Hepatocyte (in vitro differentiated cells): ENCODE measurements at places on chromosomes 1 and 21. TPM values are rescaled to one million over a fixed set of nuclear protein-coding genes. Genes with fewer than 3 reads are reported as not detected.

DNA sequence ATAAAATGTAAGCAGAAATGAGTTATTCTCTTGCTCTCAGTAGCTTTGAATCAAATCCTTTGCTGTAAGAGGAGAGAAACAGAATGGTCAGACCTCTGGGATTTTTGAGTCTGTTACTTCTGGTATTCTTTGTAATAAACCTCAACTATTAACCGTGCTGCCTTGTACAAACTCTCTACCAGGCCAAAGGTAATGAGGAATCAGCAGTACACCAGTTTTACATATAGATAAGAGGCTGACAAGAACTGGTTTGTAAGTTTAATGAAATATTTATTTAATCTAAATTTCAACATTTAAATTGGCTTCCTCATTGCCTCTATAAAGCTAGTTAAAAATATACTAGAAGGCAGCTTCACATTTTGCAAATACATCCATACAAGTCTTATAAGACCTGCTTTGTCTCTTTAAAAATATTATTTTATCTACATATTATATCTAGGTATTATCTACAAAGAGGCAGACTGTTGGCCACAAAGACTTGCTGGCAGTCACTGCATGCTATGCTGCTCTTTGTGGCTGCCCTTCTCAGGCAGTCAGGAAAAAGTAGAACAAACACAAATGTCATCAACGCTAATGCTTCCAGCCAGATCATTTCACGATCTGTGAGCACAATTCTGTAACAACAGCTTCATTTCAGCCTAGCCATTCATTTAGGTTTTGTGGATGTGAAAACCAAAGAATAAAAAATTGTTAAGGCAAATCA is 173.0 kb downstream of the GABPA start:
- H3K4me1 ChIP-seq, result peaks cover 25% of the 10 kb centered on the region
- no peak for DNase-seq
- H3K27ac ChIP-seq, result peak overlapping the region; percentile 61
- no peak overlapping the region for H3K4me3 ChIP-seq
- no peaks in the 10 kb centered on the region for H3K27me3 ChIP-seq

RNF186 gene
- 0.93 and 1.4 TPM in 2 replicates for total RNA-seq

GRCh38 chr1:116868385-116868784 is 41.3 kb upstream of the PTGFRN start:
- no peak overlapping the region for H3K27ac ChIP-seq
- no peaks in the 10 kb centered on the region for H3K27me3 ChIP-seq
- DNase-seq, result no peak
- H3K4me1 ChIP-seq, result peaks cover 4% of the 10 kb centered on the region

RAB7B gene
- total RNA-seq, result 3.9 and 4.5 TPM in 2 replicates

DNA sequence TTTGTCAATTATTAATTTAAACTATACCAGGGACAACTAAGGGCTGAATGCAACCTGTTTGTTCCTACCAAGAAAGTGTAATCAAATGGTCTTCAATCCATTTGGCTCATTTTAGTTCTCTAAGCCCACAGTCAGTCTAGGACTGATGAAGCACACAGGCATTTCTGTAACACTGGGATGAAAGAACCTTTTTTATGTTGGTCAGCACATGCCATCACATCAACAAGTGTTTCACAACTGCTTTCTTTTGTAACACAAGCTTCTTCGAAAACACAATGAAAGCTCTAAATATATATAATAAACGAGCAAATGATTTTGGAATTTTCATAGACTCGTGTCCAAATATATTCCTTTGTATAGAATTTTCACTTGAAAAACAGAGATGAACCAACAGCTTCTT is 28.8 kb downstream of the HEATR1 start:
- H3K27me3 ChIP-seq, result no peaks in the 10 kb centered on the region
- no peak overlapping the region for H3K4me3 ChIP-seq
- H3K36me3 ChIP-seq, result no peaks in the 10 kb centered on the region
- H3K27ac ChIP-seq, result no peak overlapping the region

GRCh38 chr1:227901906-227902640 is 45.7 kb downstream of the WNT9A start:
- DNase-seq, result no peak
- H3K27me3 ChIP-seq, result no peaks in the 10 kb centered on the region
- H3K4me3 ChIP-seq, result no peak overlapping the region

- no peak for DNase-seq
- no peak overlapping the region for H3K4me3 ChIP-seq
- H3K4me1 ChIP-seq, result no peaks in the 10 kb centered on the region
- no peaks in the 10 kb centered on the region for H3K36me3 ChIP-seq
- no peak overlapping the region for H3K27ac ChIP-seq
- H3K27me3 ChIP-seq, result no peaks in the 10 kb centered on the region
Observed at GRCh38 chr1:238581332-238581731, 690.6 kb upstream of the ZP4 start.

KCNQ4 gene
- not detected in 2 replicates for total RNA-seq

IFI16 gene
- total RNA-seq, result 22.2 and 25.1 TPM in 2 replicates

DNA sequence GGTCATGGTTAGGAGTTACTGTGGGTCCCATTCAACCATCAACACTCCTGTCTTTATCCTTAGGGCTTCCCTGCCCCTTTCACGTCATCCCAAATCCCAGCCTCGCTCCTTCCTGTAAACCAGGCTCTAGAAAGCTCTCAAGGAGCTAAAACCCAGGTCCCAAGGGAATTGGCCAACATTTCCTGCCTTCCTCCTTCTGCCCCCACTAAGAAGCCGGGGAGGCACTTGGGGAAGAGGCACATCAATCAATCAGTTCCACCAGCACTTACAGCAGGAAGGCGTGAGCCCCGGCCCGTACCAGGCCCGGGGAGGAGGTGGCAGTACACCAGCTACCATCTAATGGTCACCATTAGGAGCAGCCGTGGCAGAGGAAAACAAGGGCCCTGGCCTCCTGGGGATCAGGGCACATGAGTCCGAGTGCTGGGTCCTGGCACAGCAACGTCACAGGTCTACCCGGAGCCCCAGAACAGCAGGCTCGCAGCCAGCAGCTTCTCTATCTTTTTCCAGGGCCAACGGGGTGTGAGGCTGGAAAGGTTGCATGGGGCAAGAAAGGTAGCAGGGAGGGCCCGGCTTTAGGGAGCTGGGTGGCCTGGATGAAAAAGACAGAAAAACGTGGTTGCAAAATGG is 108.6 kb downstream of the CASZ1 start:
- no peaks in the 10 kb centered on the region for H3K36me3 ChIP-seq
- DNase-seq, result no peak
- H3K27me3 ChIP-seq, result no peaks in the 10 kb centered on the region
- no peak overlapping the region for H3K4me3 ChIP-seq

DNA sequence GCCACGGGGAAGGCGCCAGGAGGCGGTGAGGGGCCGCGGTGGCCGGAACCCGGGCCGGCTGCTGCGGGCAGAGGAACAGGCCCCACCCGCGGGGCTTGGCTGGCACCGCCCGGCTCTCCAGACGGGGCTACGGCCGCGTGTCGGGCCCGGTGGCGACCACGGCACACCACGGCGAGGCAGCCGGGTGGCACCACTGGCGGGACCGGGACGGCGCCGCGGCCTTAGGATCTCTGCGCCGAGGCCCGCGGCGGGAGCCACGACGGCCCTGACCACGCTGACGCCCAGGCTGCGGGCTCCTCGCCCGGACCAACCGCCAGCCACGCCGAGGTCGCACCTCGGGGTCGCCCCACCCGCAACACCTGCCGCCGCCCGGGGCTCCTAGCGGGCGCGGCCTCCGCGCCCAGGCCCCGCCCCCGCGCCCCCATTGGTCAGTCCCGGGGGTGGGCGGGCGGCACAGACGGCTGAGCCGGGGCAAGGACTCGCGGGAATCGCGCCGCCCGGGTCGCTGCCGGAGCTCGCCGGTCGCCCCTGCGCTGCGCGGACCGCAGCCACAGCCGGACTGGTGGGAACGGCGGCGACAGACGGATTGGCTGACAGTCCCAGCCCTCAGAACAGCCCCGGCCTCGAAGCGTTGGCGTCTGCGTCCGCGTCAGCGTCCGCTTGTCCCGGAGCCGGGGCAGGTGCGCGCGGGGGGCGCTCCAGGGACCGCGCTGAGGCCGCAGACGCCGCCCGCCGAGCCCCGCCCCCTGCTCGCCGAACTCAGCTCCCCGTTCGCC is at the start of gene BMP8A:
BMP8A (plus strand) TSS at position 491 of the 776 bp plus-strand sequence. CDS start 356 bp downstream, outside the sequence.
- no peaks in the 10 kb centered on the region for H3K4me1 ChIP-seq
- no peak within 1 kb of the TSS for H3K27ac ChIP-seq
- peaks cover 29% of the 10 kb centered on the region for H3K27me3 ChIP-seq
- H3K36me3 ChIP-seq, result no peaks in the 10 kb centered on the region
- H3K4me3 ChIP-seq, result peak within 1 kb of the TSS; percentile 33
- peak; percentile 79 for DNase-seq

GRCh38 chr1:185244015-185244747 is 72.9 kb downstream of the IVNS1ABP start:
- DNase-seq, result no peak
- no peak overlapping the region for H3K4me3 ChIP-seq
- no peak overlapping the region for H3K27ac ChIP-seq
- H3K36me3 ChIP-seq, result no peaks in the 10 kb centered on the region
- no peaks in the 10 kb centered on the region for H3K4me1 ChIP-seq
- no peaks in the 10 kb centered on the region for H3K27me3 ChIP-seq

MYBPHL gene
- 3.6 and 13.7 TPM in 2 replicates for total RNA-seq
